ENCODE measurements at places on chromosomes 7 and 10. TPM values are rescaled to one million over a fixed set of nuclear protein-coding genes. Genes with fewer than 3 reads are reported as not detected.

Gene GPR26
- not detected for total RNA-seq

DNA sequence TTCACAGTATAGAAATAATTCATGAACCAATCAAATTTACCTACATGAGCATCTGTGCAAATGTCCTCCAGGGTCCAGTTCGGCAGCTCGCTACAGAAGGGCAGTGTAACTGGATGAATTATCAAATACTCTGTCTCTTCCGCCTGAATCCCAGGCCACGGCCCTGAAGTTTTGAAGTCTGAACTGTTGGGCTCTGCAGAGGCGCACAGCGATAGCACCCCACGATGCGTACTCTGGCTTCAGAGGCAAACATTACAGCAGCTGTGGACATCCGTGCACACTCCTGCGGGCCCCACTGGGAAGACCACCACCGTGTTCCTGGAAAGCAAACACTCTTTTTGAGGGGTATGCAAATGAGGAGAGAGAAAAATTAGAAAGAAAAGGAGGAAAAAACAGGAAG lies 259.8 kb upstream of the TCERG1L start:
- no peak overlapping the region for H3K27ac ChIP-seq
- peaks cover 10% of the 10 kb centered on the region for H3K27me3 ChIP-seq
- H3K4me1 ChIP-seq, result peaks cover 5% of the 10 kb centered on the region
- no peak overlapping the region for H3K4me3 ChIP-seq
- H3K36me3 ChIP-seq, result no peaks in the 10 kb centered on the region
- DNase-seq, result peak; percentile 1

Gene DNAH11
- total RNA-seq, result 1.6 TPM

DNA sequence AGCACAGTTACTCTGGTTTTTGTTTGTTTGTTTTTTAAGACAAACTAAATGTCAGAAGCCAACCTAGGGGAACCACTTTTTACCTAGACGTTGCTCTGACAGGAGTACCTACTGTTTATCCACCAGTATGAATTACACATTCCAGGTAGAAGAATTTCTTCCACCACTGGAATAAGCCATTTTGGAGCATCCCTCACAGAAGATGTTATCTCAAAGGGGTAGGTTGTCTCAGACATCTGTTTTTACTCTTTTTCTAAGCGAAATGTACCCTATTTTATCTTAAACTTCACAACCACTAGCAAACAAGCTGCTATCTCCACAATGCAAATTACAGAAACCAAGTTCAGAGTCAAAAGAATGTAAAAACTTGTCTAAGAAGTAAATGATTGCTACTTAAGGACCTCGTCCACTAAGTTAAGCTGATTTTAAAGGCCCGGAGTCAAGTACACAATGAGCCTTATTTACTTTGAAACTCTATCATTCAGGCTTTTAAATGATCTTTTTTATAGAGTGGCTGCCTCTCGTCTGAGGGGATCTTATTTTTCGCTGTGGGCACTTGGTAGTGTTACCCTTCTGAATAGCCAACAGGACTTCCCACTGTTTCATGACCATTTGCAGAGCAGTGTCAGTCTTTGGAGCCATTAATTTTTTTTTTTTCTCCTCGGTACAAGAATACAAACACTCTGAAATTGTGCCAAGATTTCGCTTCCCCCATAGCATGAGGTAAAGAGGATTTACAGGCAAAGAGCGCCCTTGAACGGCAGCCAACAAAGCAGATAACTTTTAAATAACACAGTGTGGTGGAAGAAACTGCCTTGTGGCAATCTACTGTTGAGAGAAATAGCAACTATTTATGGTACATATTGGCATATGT lies 15.7 kb upstream of the ARMC3 start:
- no peak overlapping the region for H3K27ac ChIP-seq
- H3K27me3 ChIP-seq, result no peaks in the 10 kb centered on the region
- no peak overlapping the region for H3K4me3 ChIP-seq

Gene CCL24
- total RNA-seq, result not detected

DNA sequence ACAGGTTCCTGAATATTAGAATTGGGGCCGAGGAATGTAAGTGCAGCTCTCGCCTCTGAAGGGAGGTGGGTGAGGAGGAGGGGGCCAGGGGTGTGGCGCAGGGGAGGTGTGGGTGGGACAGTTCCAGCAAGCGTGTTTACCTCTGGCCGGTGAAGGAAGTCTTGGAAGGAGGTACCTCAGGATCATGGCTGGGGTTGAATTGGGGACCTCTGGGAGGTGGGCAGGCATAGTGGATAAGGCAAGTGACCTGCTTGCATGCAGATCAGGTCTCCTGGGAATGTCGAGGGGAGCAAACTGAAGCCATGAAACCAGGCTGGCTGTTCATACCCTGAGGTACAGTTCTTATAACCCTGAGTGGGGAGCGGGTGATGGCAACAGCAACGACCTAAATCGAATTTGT lies 2.0 kb downstream of the ZNF775 start:
- no peak for DNase-seq
- peak overlapping the region; percentile 91 for H3K4me3 ChIP-seq
- peaks cover 70% of the 10 kb centered on the region for H3K4me1 ChIP-seq

Gene ZFAND4
- total RNA-seq, result 27.9 TPM

GRCh38 chr10:26242706-26243350 lies 26.3 kb downstream of the GAD2 start:
- peaks cover 9% of the 10 kb centered on the region for H3K27me3 ChIP-seq
- H3K36me3 ChIP-seq, result no peaks in the 10 kb centered on the region
- no peak overlapping the region for H3K4me3 ChIP-seq
- DNase-seq, result no peak
- H3K4me1 ChIP-seq, result peaks cover 2% of the 10 kb centered on the region

DNA sequence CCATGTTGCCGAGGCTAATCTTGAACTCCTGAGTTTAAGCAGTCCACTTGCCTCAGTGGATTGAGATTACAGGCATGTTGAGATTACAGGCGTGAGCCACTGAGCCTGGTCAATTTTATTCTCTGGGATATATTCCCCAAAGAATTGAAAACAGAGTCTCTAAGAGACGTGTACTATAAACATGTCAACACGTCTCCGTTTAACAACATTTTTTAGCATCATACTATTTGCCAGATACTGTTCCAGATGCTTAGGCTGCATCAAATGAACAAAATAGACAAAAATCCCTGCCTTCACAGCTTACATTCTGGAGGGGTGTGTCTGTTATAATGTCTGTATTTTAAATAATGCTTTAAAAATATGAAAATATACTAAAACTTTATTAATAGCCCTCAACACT lies 54.1 kb upstream of the PRKG1 start:
- DNase-seq, result no peak
- H3K4me3 ChIP-seq, result no peak overlapping the region
- H3K4me1 ChIP-seq, result no peaks in the 10 kb centered on the region
- no peak overlapping the region for H3K27ac ChIP-seq
- H3K36me3 ChIP-seq, result no peaks in the 10 kb centered on the region

- no peaks in the 10 kb centered on the region for H3K27me3 ChIP-seq
- H3K27ac ChIP-seq, result no peak overlapping the region
- no peaks in the 10 kb centered on the region for H3K36me3 ChIP-seq
- H3K4me3 ChIP-seq, result no peak overlapping the region
- peaks cover 4% of the 10 kb centered on the region for H3K4me1 ChIP-seq
These were observed 179.8 kb downstream of the NXPH1 start for GRCh38 chr7:8613191-8613590.

DNA sequence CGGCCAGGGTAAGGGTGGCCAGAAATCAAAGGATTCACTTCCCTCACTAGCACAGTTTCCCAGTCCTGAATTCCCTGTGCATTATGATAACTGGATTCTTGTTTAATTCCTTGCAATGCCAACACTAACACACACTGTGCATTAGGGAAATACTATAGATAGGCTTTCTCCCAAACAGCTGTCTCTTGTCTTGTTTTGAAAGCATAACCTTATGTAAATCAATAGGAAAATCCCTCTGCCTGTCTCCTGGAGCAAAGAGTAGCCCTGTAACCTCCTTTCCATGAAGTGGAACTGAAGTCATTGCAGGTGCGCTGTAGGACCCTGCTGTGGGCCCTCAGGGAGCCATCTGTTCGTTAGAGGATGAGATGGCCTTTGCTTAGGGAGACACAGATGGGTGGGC lies 82.8 kb upstream of the FAM171A1 start:
- H3K4me1 ChIP-seq, result no peaks in the 10 kb centered on the region
- H3K27me3 ChIP-seq, result peaks cover 3% of the 10 kb centered on the region
- no peak for DNase-seq
- H3K4me3 ChIP-seq, result no peak overlapping the region
- no peak overlapping the region for H3K27ac ChIP-seq

DNA sequence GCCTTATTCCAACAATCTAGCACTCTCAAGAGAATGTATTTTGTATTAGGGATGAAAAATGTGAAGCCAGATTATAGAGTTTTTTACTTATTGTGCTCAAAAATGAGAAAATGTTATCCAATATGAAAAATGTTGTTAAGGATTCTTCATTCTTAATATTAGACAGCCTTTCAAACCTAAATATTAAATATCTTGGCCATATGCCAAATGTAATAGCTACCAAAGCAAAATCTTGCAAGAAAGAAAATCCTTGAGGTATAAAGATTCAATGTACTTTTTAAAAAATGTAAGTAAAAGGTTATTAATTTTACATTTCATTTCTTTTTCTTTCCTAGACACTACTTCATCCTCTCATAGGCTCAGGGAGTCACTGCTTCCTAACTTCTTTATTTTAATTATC lies 33.4 kb downstream of the MET start:
- H3K4me1 ChIP-seq, result peaks cover 43% of the 10 kb centered on the region
- peaks cover 15% of the 10 kb centered on the region for H3K36me3 ChIP-seq
- DNase-seq, result no peak
- no peak overlapping the region for H3K27ac ChIP-seq

GRCh38 chr7:138886501-138886917 lies 88.5 kb upstream of the ATP6V0A4 start:
- H3K27ac ChIP-seq, result no peak overlapping the region
- DNase-seq, result no peak
- H3K4me3 ChIP-seq, result no peak overlapping the region
- no peaks in the 10 kb centered on the region for H3K27me3 ChIP-seq
- H3K4me1 ChIP-seq, result peaks cover 10% of the 10 kb centered on the region

- H3K4me3 ChIP-seq, result no peak overlapping the region
- H3K36me3 ChIP-seq, result peaks cover 10% of the 10 kb centered on the region
- no peaks in the 10 kb centered on the region for H3K4me1 ChIP-seq
- H3K27ac ChIP-seq, result no peak overlapping the region
- no peaks in the 10 kb centered on the region for H3K27me3 ChIP-seq
These were observed 17.9 kb downstream of the ERCC6 start for GRCh38 chr10:49521062-49521461.

DNA sequence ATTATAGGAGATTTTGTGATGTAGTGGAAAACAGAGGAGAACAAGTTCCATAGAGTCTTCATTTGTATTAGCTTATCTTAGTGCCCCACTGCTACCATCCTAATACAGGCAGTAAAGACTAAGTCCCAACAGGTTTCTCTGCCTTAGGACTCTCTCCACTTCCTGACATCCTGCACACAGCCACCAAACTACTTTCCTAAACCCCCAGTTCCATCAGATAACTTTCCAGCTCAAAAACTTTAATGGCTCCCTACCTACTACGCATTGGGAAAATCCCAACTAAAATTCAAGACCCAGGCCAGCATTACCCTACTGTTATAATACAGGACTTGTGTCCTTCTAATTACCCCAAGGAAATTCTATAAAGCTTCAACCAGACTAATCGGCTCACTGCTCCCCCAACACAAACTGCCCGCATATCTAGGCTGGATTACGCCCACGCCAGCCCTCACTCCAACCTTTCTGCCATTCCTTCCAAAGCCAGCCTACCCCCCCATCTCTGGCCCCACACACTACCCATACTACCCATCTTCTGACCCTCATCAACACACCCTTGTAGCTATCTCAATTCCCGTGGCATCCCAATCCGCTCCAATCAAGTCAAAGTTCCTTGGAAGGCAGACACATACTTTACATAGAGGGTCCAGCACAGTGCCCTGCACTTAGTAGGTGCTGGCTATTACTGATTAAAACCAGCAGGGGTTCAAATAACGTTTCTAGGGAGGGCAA lies 1.4 kb downstream of the IDE start:
- no peak for DNase-seq
- H3K36me3 ChIP-seq, result peaks cover 8% of the 10 kb centered on the region
- H3K27ac ChIP-seq, result peak overlapping the region; percentile 53
- no peaks in the 10 kb centered on the region for H3K27me3 ChIP-seq
- H3K4me3 ChIP-seq, result peak overlapping the region; percentile 69
- H3K4me1 ChIP-seq, result peaks cover 21% of the 10 kb centered on the region

DNA sequence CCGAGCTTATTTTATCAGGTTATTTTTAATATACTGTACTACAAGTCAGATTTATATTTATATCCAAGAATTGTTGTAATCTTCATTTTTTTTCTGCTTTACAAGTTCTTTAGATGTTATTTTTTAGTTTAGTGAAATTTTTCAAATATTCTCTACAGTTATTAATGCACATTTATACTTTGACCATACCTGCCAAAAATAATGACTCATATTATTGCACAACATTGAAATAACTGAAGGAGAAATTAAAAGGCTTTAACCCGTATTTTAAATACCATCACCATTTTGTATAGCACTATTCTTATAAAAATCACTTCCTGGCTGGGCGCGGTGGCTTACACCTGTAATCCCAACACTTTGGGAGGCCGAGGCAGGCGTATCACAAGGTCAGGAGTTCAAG lies 278.5 kb downstream of the BICC1 start:
- H3K27ac ChIP-seq, result no peak overlapping the region
- no peaks in the 10 kb centered on the region for H3K36me3 ChIP-seq
- H3K27me3 ChIP-seq, result no peaks in the 10 kb centered on the region
- no peak overlapping the region for H3K4me3 ChIP-seq

- peaks cover 11% of the 10 kb centered on the region for H3K36me3 ChIP-seq
- no peak overlapping the region for H3K27ac ChIP-seq
- H3K4me1 ChIP-seq, result peaks cover 1% of the 10 kb centered on the region
These were observed 20.0 kb downstream of the VKORC1L1 start for GRCh38 chr7:65892835-65893234.

GRCh38 chr10:18601321-18601720 lies 50.1 kb downstream of the NSUN6 start:
- no peaks in the 10 kb centered on the region for H3K4me1 ChIP-seq
- no peaks in the 10 kb centered on the region for H3K27me3 ChIP-seq
- H3K27ac ChIP-seq, result no peak overlapping the region
- no peaks in the 10 kb centered on the region for H3K36me3 ChIP-seq

DNA sequence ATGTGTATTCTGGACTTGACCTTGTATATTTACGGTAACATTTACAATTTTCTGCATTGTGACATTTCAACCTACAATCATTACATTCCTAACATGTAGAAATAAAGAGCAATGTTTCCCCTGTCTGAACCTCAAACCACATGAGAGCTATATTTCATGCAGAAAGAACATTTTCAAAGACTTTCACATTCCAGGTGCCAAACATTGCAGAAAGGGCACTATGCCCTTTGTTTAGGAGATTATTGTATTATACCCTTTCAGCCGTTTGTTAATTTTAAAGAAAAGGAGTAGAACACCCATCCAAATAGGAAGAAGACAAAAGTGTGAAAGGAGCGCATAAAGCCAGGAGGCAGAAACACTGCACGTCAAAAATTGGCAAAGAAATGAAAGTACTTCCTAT lies 260.4 kb downstream of the RELN start:
- no peak overlapping the region for H3K27ac ChIP-seq
- no peak overlapping the region for H3K4me3 ChIP-seq
- no peak for DNase-seq
- H3K36me3 ChIP-seq, result no peaks in the 10 kb centered on the region
- no peaks in the 10 kb centered on the region for H3K4me1 ChIP-seq
- no peaks in the 10 kb centered on the region for H3K27me3 ChIP-seq

Gene TMEM72
- total RNA-seq, result 1.5 TPM
